Kidney (tissue), 22 donors: ENCODE measurements at places on chromosomes 6 and 20. TPM values are rescaled to one million over a fixed set of nuclear protein-coding genes. Genes with fewer than 3 reads are reported as not detected.

DNA sequence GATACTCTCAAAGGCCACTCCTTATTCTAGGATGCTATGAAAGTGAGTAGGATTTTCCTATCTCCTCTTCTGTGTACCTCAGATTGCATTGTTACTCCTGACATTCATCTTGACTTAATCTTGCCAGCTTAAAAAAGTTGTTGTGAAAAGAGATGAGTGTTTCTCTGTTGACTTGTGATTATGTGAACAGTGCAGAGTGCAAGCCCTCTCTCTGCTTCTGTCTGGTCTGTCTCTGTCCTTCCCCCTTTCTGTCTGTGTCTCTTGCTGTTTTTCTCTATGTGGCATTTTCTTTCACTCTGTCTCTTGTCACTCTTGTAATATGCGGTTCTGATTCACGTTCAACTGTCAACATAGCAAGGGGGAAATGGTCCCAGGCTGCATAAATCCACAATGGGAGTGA is 306.6 kb downstream of the FARS2 start:
- DNase-seq, result no peak

CRIP3 gene
- 14.3 TPM for polyA plus RNA-seq

MICB gene
- polyA plus RNA-seq, result 1.5 TPM

DNA sequence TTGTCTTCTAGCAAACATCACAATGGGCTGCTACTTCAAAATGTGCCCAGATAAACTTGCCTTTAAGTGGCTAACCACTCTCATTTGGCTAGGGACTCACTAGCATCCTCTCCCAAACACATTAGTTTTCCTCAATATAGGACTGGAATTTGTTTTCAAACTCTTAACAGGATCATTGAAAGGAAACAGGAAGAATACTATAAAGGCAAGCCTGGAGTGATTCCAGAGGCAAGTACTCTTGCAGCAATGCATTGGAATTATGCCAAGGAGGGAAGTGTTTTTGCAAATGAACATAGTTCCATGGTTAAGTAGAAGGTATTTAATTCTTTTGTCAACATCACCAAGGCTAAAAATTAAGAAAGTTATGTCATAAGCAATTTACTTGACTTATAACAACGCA is 12.2 kb downstream of the EPHA7 start:
- DNase-seq, result peak; percentile 29

GRCh38 chr6:143283887-143284645 is 166.4 kb downstream of the ADAT2 start:
- DNase-seq, result no peak

DZANK1 gene
- polyA plus RNA-seq, result 3.9 TPM

- no peak for DNase-seq
These were observed 299.5 kb downstream of the ADGB start for GRCh38 chr6:146898069-146898887.

DNA sequence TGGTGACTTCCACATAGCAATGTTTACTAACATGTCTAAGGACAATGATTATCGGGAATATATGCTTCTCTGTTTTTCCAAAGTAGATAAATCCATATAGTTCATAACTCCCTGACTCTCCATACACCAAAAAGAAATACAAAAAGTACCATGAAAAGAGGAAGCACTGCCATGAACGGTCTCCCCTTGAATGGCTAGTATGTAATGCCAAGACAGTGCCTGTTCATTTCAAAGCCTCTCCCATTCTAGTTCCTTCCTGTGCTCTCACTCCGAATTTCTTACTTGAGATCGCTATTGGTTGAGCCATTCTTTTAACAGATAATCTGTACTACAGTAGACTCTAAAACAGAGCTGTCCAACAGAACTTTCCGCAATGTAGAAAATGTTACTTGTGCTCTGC is 54.8 kb upstream of the EDN1 start:
- DNase-seq, result no peak

- no peak for DNase-seq
These were observed 90.7 kb downstream of the CDH26 start for GRCh38 chr20:60048634-60049521.

- no peak for DNase-seq
These were observed 185.1 kb downstream of the PDE7B start for GRCh38 chr6:136036601-136037000.

SLC13A3 gene
- polyA plus RNA-seq, result 241 TPM

DNA sequence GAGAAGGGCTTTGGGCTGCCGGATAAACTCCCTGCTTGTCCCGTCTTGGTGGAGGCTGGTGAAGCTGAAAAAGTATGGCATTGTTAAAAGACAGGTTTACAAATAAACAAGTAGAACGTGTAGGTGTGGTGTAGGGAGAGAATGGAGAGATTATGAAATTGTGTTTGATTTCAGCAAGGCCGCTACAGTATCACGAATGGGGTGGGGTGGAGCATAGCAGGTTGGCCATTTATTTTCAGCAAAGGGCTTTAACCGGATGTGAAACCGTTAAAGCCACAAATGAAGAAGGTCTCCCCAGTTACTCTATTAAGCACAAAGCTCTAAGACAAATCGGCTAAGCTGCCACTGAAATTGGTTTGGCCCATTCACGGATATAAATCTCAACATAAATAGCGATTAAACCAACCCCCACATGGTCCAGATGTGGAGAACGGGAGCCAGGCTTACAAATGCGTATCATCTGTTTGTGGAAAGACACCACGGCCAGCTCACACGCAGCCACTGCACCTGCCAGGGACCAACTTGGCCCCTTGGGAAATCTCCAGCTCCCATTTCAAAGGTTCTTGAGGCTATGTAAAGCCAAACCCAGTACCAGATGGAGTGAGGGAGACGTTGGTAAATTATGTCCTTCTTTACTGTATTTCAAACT is 94.0 kb downstream of the ZMYND8 start:
- DNase-seq, result no peak

SGK2 gene
- 95.1 TPM for polyA plus RNA-seq

GRCh38 chr20:13684566-13685222 is 46.0 kb upstream of the TASP1 start:
- DNase-seq, result no peak

HLA-DRB1 gene
- 280 TPM for polyA plus RNA-seq

HLA-DRA gene
- polyA plus RNA-seq, result 489 TPM

CCN6 gene
- polyA plus RNA-seq, result 8.4 TPM

WFDC2 gene
- polyA plus RNA-seq, result 1,908 TPM

GRCh38 chr6:124987291-124987690 is 25.1 kb downstream of the RNF217 start:
- DNase-seq, result no peak

- DNase-seq, result no peak
These were observed 26.1 kb upstream of the IPCEF1 start for GRCh38 chr6:154382740-154383139.

DNA sequence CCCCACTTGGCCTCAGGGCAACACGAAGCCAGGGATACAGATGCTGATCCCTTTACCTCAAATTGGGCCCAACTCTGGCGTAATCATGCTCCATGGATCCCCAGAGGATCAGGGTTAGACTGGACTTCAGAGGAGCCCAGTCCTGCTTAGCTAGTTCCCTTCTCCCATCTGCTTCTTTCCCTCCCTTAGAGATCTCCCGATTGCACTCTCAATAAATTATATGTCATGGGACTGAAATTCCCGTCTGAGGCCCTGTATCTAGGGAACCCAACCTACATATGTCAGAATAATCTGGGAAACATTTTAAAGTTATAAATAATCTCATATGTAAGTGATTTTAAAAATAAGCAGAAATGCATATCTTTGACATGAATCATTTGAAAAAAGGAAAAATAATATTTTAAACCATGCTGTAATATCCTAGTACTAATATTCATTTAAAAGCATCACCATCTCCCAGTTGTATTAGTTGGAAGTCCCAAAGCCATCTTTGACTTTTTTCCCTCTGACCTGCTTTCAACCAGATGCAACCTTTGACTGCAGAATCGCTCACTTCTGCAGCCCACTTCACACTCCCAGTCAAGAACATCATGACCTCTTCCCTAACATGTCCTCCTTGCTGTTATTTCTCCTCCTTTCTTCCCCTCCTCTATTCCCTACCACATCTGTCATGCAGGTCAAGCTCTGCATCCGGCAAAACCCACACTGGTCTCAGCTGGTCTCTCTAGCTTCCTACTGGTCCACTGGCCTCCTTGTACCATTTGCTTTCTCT is 393.6 kb downstream of the BTBD3 start:
- DNase-seq, result no peak

CABLES2 gene
- 2.0 TPM for polyA plus RNA-seq

CDSN gene
- not detected for polyA plus RNA-seq

GRCh38 chr20:44796758-44797457 is 13.4 kb downstream of the RIMS4 start:
- DNase-seq, result no peak

- DNase-seq, result no peak
These were observed 22.3 kb upstream of the HLA-DQA2 start for GRCh38 chr6:32718879-32719278.

OTOR gene
- polyA plus RNA-seq, result not detected

GRCh38 chr6:47268572-47269187 is 41.0 kb downstream of the TNFRSF21 start:
- no peak for DNase-seq

- no peak for DNase-seq
These were observed 111.7 kb upstream of the PTPRK start for GRCh38 chr6:128632131-128632530.

GRCh38 chr20:37071481-37071911 is 24.3 kb downstream of the RBL1 start:
- DNase-seq, result no peak

GRCh38 chr6:6758915-6759654 is 170.6 kb downstream of the LY86 start:
- peak; percentile 95 for DNase-seq

- DNase-seq, result peak; percentile 38
These were observed 309.2 kb downstream of the CDH4 start for GRCh38 chr20:61561111-61561830.

- DNase-seq, result no peak
These were observed 56.8 kb downstream of the ATP9A start for GRCh38 chr20:51711426-51711825.

- DNase-seq, result no peak
These were observed 55.7 kb upstream of the HDGFL1 start for GRCh38 chr6:22513667-22514066.

GRCh38 chr6:11854408-11855165 is 76.0 kb upstream of the ADTRP start:
- no peak for DNase-seq

DNA sequence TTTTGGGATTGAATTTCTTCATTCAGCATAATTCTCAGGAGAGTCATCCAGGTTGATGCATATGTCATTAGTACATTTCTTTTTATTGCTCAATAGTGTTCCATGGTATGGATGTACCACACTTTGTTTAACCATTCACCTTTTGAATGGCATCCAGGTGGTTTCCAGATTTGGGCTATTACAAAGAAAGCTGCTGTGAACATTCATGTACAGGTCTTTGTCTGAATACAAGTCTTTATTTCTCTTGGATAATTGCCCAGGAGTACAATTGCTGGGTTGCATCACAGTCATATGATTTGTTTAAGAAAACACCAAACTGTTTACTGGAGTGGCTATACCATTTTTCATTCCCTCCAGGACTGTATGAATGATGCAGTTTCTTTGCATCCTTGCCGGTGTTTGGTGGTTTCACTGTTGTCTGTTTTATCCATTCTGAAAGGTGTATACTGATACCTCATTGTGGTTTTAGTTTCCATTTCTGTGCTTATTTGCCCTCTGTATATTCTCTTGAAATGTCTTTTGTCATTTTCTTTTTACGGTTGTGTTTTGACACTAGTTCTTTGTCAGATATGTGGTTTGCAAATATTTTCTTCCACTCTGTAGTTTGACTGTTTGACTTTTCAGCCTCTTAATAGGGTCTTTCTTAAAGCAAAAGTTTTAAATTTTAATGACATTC is 8.8 kb downstream of the CDKAL1 start:
- DNase-seq, result no peak

- no peak for DNase-seq
These were observed 49.8 kb upstream of the STXBP5 start for GRCh38 chr6:147154454-147154853.

TNFAIP3 gene
- 2.8 TPM for polyA plus RNA-seq

GRCh38 chr6:148413321-148414091 is 70.9 kb downstream of the SASH1 start:
- DNase-seq, result no peak

- DNase-seq, result no peak
These were observed 51.6 kb downstream of the CDH4 start for GRCh38 chr20:61303675-61304074.

DNA sequence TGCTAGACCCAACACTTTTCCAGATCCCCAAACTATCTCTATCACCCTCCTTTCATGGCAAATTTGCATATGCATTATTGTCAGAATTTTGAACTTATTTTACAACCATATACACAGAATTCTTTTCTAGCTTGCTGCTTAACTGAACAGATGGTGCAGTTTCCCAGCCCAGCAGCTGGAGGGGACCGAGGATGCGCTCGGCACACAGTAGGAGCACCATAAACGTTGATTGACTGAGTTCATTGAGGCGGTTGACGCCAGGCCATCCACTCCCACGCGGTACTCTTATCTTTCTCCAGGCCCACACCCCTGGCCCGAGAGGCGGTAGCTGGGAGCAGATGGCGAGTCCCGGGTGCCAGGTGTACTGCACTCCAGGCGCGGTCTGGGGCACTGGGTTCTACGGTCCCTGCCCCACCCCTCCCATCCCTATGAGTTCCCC is 6.8 kb upstream of the SOX4 start:
- DNase-seq, result no peak

- no peak for DNase-seq
These were observed 31.9 kb downstream of the CHMP4B start for GRCh38 chr20:33843050-33843449.

GRCh38 chr6:124658053-124658452 is 304.2 kb upstream of the RNF217 start:
- DNase-seq, result no peak

CSTF1 gene
- 16.2 TPM for polyA plus RNA-seq

GSTA3 gene
- not detected for polyA plus RNA-seq

GRCh38 chr6:157859775-157860504 is 36.9 kb downstream of the SNX9 start:
- no peak for DNase-seq

GRCh38 chr20:24135781-24136180 is 147.2 kb upstream of the GGTLC1 start:
- no peak for DNase-seq

DNA sequence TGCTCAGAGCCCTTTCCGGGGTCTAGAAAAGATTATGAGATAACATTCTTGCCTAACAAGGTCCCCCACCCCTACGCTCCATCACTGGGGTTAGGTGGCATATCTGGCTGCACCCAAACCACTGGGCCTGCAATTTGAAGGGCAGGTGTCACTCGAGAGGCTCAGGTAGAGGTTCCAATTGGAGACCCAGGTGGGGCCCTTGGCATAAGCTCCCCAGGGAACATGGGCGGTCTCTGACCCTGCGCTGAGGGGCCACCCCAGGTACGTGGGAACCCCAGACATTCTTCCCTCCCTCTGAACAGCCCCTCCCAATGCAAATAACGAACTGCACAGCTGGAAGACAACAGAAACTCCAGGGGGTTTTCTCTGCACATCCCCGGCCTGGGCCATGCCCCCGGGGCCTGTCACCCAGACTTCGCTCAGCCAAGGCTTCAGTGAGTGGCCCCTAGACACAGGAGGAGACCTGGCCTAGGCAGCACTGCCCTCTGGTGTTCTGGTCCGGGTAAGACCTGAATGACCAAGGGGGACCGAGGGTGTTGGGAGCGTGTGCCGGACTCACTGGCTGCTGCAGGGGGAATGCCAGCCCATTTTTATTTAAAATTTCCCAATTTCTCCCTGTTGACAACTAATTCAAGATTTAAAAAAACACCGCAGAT is 47.5 kb downstream of the DSTN start:
- peak; percentile 79 for DNase-seq
